ENCODE measurements at places on chromosomes 1 and 21.

- DNase-seq = no peak
Measured at GRCh38 chr21:35606578-35606977, 453.7 kb downstream of the SETD4 start.

- no peak for DNase-seq
Measured at GRCh38 chr21:44925378-44925755, 4.7 kb upstream of the ITGB2 start.

DNA sequence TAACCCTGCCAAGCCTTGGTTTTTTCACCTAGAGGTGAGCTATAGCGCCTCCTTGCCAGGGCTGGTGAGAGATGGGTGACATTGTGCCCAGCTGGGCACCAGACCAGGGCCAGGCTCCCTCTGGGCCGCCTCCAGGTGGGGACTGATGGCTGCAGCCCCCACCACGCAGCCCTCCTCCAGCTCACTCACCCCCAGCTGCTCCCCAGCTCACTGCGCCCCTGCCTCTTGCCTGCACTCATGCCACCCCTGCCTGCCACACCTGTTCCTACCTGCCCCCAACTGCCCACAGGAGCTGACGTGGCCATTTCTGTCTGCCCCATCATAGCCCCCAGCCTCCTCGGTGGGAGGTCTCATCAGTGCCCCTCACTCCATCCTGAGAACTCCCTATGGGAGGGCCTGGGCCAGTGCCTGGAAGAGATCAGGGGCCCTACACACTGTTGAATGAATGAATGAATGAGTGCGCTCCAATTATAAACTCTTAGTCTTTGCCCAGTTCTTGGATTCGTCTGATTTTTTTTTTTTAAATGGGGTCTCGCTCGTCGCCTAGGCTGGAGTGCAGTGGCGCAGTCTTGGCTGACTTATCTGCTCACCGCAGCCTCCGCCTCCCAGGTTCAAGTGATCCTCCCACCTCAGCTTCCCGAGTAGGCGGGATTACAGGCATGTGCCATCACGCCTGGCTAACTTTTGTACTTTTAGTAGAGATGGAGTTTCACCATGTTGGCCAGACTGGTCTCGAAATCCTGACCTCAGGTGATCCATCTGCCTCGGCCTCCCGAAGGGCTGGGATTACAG lies 26.4 kb upstream of the VPS13D start:
- DNase-seq = no peak

DNA sequence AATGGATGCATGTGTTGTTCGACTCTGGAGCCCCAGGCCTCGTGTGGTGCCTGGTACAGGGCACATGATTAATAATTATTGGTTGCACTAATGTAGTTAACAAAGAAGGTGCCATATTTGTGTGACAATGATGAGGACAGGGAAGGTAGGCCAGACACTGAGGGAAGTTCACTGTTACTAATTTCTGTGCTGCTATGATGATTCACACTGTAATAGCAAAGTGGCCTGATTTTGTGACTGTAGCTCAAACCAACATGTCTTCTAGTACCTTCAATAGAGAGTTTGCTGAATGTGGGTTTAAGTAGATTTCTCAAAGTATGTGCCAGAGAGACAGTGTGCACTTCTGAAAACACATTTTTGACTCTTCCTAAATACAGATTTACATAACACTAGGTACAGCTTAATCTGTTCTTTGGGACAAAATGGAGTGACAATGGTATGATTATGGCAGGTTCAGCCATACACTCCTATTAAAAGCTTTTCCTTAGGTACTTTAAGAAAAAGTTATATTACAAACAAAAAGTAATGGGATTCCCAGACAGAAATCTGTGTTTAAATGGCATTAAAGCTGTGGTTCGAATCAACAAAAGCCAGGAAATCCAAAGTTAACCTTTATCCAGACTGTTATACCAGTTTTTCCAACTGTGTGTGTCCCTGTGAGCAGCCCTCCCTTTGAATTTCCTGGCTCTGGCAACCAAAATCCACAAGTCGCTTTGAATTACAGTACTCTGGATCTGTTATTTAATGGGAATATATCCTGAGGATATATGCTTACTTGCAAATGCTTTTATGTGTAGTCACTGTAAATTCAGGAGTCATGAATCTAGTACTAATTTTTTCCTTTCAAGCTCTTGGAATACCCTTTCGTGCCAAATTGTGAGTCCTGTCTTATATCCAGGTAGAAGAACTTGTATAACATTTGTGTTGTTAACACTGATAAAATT lies 277.1 kb upstream of the SGIP1 start:
- DNase-seq = no peak

DNA sequence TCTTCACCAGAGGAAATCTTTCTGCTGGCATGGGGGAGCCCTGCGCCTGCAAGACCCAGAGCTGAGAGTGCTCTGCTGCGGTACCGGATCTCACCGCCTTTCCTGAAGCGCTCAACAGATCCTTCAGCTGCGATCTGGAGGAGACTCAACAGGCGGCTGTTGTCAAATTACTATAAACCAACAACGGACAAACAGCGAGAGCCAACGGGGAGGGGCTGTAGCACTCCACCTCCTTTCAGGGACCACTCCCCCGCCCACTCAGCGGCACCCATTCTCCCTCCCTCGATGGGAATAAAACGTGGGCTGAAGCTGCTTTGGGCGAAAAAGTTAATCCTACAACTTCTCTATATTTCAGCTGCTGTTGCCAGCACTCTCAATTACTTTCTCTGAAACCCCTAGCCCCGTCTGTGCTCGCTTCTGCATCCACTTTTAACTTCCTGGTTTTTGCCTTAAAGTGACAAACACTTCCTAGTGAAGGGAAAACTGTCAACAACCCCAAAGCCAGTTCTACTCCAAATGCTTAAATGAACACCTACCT lies at the start of gene FMO5:
FMO5 (minus strand) TSS at position 147 of the 538 bp plus-strand sequence. CDS start 310 bp downstream, outside the sequence.
- peak; percentile 45 for DNase-seq

GRCh38 chr1:178774263-178774662 lies 49.2 kb downstream of the RALGPS2 start:
- DNase-seq = no peak

DNA sequence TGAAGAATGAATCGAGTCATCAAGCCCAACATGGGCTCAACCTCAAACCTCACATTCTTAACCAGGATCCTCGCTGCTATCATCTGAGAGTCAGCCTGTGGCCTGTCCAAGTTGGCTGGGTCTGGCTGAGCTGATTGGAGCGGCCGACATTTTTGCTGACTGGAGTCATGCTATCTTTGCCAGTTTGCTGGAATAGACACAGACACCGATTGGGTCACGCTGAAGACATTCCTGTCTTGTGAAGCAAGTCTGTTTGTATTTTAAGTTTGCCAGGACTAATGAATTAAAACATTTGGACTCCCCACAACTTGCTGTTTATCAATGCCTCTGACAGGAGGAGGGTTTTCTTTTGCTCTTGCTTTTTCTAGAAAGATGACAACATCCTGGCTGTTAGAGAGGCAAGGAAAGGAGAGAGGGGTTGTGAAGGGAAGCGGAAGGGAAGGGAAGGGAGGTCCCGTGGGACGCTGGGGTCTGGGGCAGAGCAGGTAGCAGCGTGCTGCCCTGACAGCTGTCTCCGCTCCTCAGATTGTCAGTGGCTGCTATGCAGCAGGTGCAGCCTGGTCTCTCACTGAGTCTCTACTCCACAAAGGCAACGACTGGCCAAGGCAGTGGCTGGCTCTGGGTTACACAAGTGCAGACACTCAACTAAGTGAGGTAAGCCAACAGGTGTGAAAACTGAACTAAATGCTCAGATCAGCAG lies at the start of gene MAP3K7CL:
MAP3K7CL (plus strand) TSS at position 375 of the 700 bp plus-strand sequence. CDS start 2,701 bp downstream, outside the sequence.
- DNase-seq = peak; percentile 98

DNA sequence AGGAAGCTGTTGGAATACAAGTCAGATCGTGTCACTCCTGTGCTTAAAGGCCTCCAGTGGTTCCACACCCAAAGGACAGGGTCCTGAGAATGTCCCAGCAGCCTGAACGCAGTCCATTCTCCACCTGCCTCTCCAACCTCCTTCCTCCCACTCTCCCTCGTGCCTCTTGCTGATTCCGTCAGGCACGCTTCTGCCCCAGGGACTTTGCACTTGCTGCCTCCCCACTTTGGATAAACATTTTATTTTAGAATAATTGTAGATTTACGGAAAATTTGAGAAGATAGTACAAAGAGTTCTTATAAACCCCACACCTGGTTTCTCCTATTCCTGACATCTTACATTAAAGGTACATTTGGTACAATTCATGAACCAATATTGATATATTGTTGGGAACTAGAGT lies 28.4 kb upstream of the LDLRAP1 start:
- no peak for DNase-seq
